CD8-positive, alpha-beta memory T cell (primary cell): ENCODE measurements at places on chromosomes 2 and 18.
A peak's percentile ranks its signal among the peaks of the same experiment; 100 is the strongest.

- no peak for DNase-seq
Observed at GRCh38 chr2:20428717-20429490, 18.0 kb upstream of the RHOB start.

DNA sequence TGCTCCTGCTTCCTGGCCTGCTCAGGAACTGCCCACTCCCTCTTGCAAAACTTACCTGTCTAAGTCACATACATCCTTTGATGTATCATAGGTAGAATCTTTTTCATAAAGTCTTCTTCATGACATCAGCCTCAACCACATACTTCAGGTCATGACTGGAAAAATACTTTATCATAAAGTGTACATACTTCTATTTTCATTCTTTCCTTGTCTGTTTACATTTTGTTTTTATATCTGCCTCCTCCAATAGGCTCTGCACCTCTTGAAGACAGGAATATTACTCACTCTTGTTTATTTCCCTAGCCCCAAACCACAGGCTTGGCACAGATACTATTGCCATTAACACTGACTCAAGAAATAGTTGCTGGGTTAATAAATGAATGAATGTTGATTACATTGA, 43.6 kb upstream of the ZNF804A start:
- DNase-seq = no peak

GRCh38 chr18:14174706-14175085, 42.5 kb upstream of the ZNF519 start:
- DNase-seq = peak; percentile 47

DNA sequence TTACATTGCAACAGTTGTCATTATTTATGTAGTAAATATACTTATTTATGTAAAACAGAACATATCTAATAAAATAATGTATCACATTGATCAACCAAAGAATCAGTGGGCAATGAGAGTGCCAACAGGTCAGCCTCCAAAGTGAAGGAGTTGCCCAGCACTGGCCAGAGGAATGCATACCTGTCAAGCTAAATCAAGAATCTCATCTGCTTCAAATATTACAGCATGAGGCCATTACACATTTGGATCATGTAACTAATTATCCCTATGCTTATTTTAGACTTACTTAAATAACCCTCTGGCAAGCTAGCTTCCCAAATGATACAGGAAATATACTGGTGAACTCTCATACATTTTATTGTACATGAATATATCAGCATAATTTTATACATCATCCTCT, 1211.7 kb upstream of the ACVR2A start:
- no peak for DNase-seq

DNA sequence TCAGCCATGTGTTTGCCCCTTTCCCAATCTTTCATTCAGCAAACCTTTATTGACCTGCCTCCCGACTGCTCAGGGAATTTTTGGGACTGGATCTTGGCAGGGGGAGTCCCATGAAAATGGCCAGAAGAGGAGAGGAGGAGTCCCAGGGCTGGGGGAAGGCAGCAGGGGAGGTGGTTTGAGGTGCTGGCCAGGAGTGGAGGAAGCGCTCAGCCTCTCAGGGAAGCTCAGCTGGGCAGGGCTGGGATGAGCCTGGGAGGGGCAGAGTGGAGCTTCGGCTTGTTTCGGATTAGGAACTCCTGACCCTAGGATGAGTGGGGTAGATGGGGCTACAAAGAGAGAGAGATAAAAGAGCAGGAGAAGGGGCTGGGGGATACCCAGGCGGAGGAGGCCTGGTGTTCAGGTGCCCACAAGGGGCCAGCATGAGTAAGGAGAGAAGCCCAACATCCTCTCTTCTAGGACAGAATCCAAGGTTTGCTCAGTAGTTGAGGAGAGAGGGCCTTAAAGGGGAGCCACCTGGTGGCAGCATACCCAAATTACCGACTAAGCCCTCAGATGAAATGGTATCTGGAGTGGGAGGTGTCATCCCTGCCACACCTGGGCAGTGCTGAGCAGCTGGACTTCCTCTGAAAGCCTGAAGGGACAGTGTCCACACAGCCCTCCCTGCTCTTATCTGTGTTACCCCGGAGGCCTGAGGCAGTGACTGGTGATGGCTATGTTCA, 91.1 kb downstream of the INHBB start:
- no peak for DNase-seq

- DNase-seq = no peak
Observed at GRCh38 chr18:50312296-50313030, 25.0 kb upstream of the CXXC1 start.

GRCh38 chr2:149873936-149874335, 286.4 kb upstream of the MMADHC start:
- DNase-seq = no peak

GRCh38 chr2:65920659-65921058, 488.3 kb upstream of the SPRED2 start:
- no peak for DNase-seq
